ENCODE measurements at places on chromosomes 7 and 10.

- DNase-seq: peak; percentile 29
These were observed 1.2 kb downstream of the EZH2 start for GRCh38 chr7:148882841-148883265.

DNA sequence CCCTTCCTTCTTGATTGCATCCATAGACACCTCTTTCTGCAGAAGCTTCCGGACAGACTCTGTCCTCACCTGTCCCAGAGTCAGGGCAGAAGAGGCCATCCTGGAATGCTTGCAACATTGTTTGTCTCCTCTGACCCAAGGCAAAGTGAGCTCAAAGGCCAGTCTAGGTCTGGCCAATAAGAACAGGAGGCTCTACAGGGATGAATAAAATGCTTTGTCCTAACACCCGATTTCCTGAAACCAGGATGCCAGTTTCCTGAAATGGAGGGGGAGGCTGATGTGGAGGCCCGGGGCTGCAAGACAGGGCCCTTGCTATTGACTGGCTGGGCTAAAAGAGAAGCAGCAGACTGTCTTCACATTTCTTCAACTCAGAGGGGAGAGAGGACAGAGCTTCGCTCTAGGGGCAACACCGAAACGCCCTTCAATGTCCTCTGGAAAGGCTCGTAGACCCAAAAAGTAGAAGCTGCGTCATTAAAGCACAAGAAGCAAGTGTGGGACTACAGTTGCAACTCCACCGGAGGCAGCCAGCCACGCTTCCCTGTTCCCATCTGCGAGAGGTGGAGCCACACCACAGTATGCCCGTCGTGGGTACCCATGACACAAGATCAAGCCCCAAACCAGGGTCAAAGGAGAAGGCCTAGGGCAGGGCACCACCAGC, 29.1 kb upstream of the NDST2 start:
- no peak for DNase-seq

DNA sequence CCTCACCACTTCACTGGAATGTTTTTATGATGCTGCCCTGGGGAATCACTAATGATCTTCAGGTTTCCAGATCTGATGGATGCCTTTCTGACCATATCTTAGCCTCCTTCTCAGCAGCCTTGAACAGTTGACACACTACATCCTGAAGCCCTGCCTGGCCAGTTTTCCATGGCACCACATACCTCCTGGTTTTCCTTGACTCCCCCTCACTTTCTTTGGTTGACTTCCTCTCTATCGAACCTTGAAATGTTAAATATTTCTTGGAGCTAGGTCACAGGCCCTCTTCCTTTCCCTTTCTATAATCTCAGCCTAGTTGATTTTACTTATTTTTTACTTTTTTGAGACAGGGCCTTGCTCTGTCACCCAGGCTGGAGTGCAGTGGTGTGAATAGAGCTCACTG, 108.8 kb upstream of the CDK1 start:
- no peak for DNase-seq

- DNase-seq: no peak
These were observed 3.0 kb upstream of the AKR1B1 start for GRCh38 chr7:134461916-134462315.

- DNase-seq: no peak
These were observed 72.4 kb upstream of the LOXL4 start for GRCh38 chr10:98340261-98340939.

DNA sequence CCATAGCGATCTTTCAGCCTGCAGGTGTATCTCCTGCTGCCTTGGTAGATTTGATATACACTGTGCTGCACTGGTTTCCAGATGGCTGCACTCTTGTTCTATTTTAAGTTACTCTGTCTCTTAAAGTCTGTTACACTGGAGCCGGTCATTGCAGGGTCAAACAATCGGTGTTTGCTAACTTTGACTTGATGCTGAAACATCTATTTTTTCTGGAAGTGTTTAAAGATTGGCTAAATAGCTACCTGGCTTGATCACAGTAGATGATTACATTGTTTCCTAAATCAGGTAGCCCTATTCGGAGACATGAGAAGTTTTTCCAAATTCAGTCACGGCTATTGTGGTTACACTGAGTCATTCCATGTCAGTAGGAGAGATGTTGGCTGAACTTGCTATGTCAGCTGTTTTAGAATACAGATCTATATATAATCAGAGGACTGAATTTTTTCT, 574.8 kb downstream of the ETV1 start:
- DNase-seq: peak; percentile 44

- peak; percentile 79 for DNase-seq
These were observed 176.8 kb downstream of the COBL start for GRCh38 chr7:51139796-51140195.

GRCh38 chr7:94351703-94352102, 43.0 kb upstream of the COL1A2 start:
- no peak for DNase-seq

DNA sequence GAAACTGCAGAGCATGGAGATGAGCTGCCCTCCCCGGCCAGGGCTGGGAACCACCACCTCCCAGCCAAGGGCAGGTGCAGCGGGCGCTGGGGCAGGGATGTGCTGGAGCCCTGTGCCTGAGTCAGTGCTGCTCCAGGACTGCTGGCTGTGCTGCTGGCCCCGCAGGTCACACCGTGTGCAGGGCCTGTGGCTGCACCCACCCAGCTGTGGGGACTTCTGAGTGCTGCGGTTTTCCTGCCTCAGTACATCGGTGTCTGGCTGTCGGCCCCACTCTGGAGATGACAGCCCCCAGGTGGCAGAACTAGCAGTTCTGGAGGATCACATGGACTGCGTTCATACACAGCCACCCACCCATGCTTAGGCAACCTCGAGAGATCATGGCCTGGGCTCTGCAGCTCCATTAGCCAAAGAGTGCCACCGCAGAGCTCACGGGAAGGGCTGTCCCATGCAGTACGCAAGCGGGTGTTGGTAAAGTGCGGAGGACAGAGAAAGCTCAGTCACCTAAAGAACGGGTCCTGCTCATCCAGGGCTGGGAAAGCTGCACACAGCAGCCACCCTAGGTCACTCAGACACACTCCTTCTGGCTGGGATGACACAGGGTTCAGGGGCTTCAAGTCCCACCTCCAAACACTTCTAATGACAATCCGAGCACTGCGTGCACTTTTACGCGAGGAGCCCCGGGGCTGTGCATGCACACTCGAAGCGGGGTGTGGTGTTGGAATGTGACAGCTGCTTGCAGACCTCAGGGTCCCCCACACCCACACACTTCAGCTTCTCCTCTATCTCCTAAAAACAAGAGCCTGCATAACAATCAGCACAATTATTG, 198.1 kb upstream of the PPP2R2D start:
- no peak for DNase-seq

DNA sequence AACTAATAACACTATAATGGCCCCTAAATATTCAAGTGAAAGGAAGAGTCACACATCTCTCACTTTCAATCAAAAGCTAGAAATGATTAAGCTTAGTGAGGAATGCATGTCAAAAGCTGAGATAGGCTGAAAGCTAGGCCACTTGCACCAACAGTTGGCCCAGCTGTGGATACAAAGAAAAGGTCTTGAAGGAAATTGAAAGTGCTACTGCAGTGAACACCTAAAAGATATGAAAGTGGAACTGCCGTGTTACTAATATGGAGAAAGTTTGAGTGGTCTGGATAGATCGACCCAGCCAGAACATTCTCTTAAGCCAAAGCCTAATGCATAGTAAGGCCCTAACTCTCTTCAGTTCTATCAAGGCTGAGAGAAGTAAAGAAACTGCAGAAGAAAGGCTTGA, 12.1 kb upstream of the SNX13 start:
- no peak for DNase-seq

GRCh38 chr7:2861509-2861908, 17.4 kb upstream of the GNA12 start:
- no peak for DNase-seq

DNA sequence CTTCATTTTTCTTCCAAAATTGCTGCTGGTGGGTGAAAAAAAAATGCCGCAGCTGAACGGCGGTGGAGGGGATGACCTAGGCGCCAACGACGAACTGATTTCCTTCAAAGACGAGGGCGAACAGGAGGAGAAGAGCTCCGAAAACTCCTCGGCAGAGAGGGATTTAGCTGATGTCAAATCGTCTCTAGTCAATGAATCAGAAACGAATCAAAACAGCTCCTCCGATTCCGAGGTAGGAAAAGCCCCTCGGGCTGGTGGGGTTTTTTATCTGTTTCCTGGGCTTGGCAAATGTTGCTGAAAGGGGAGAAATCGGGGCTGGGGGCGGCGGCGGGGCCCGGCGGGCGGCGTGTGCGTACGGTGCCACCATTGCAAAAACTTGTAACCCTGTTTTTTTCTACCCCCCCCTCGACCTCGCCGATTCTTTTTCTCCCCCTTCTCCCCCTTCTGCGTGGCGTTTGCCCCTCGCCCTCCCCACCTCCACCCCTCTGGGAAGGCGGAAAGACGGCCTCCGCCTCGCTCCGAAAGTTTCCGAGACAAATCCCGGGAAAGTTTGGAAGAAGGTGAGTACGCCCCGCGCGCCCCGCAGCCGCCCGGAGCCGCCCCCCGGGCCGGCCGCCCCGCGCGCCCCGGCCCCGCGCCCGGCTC, 789 bp downstream of the TCF7L2 start:
- DNase-seq: peak; percentile 45

- DNase-seq: peak; percentile 13
These were observed 236.3 kb downstream of the HTR7 start for GRCh38 chr10:90621577-90621976.

GRCh38 chr10:62379394-62379793, 5.2 kb downstream of the ZNF365 start:
- no peak for DNase-seq

- no peak for DNase-seq
These were observed 174.9 kb downstream of the LRMDA start for GRCh38 chr10:75606203-75606779.

- peak; percentile 68 for DNase-seq
These were observed 535 bp downstream of the ASAH2B start for GRCh38 chr10:50740293-50740648.

- no peak for DNase-seq
These were observed 64.9 kb downstream of the PRKG1 start for GRCh38 chr10:51139176-51139575.

- no peak for DNase-seq
These were observed 117.4 kb upstream of the GPR26 start for GRCh38 chr10:123548770-123549169.

DNA sequence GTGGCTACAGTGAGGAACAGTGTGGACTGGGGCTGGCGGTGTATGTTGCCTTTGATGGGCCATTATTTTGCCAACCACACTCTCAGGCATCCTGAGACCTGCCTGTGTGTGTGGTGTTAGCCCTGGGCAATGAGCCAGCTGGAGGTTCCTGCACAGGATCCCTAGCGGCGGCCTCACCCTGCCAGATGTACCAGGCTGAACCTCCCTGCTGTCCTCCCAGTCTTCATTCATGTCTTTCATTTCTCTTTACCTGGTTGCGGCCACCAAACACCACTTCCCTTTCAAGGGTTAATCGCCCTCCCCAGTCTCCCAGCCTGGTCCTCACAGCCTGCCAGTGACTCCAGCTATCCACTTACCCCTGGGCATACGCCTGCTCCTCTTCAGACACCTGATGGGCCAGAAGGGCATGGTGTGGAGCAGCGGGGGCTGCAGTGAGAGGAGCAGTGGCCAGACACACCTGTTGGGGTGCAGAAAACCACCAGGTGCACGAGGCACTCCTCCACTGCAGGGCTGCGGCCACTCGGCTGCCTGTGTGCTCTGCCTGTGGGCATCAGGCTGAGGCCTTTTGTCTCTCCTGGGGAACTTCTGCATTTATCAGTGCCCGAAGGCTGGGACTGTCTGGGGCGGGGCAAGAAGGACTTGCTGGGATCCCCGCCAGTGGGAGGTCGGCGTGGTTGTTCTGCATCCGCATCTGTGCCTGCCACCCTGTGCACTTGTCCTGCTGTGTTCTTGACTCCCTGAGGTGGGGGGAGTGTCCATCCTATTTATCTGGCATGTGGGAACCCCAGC, 111.6 kb downstream of the ARHGAP22 start:
- peak; percentile 37 for DNase-seq

GRCh38 chr10:101441541-101442455, 87.8 kb downstream of the BTRC start:
- DNase-seq: peak; percentile 67

GRCh38 chr10:90047243-90047729, 345.9 kb downstream of the KIF20B start:
- no peak for DNase-seq

GRCh38 chr7:2109936-2110609, 122.7 kb downstream of the MAD1L1 start:
- peak; percentile 89 for DNase-seq

GRCh38 chr7:98869027-98869596, 702 bp downstream of the TMEM130 start:
- DNase-seq: no peak

DNA sequence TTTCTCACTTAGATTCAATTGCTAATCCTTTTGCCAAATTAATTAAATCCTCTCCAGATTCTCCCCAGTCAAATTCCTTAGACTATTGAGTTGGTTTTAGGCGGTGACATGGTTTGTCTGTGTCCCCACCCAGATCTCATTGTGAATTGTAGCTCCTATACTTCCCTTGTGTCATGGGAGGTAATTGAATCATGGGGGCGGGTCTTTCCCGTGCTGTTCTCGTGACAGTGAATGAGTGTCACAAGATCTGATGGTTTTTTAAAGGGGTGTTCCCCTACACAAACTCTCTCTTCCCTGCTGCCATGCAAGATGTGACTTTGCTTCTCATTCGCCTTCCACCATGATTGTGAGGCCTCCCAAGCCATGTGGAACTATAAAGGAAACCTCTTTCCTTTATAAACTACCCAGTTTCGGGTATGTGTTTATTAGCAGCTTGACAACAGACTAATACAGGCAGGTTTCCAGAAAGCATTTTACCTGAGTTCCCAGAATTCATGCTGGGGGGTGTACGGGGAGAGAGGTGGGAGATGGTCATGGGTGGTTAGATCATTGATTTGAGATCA, 44.7 kb upstream of the GARS1 start:
- peak; percentile 85 for DNase-seq

DNA sequence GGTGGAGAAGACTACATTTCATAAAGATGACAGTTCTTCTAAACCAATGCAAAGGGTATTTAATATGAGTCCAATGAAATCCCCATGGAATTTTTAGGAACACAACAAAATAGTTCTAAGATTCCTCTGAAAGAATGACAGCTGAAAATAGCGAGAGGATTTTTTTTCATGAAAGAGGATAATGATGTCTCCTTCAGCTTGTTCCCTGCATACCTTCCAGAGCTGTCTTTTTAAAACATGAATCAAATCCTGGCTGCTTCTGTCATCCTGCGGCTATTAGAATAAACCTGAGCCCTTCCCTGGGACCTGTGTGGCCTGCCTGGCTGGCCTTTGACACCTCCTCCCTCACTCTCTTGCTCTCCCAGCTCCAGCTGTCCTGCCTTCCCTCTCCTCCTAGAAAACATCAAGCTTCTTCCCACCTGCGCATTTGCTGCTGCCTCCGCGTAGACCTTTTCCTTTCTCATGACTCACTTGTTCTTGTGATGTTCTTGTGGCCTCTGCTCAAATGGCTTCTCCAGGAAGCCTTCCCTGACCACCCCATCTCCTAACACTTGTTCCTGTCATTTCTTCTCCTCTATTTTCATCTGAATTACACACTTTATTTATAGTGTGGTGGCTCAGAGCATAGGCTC, 57.4 kb downstream of the EEPD1 start:
- no peak for DNase-seq
